ENCODE measurements at places on chromosomes 2 and 18.

- DNase-seq = no peak
Measured at GRCh38 chr2:109346601-109347228, 217.7 kb downstream of the SH3RF3 start.

- DNase-seq = no peak
Measured at GRCh38 chr18:10030816-10031541, 117.2 kb downstream of the VAPA start.

GRCh38 chr2:134927195-134927594 is 8.6 kb downstream of the CCNT2 start:
- DNase-seq = no peak

- no peak for DNase-seq
Measured at GRCh38 chr2:185466915-185467314, 271.7 kb upstream of the FSIP2 start.

DNA sequence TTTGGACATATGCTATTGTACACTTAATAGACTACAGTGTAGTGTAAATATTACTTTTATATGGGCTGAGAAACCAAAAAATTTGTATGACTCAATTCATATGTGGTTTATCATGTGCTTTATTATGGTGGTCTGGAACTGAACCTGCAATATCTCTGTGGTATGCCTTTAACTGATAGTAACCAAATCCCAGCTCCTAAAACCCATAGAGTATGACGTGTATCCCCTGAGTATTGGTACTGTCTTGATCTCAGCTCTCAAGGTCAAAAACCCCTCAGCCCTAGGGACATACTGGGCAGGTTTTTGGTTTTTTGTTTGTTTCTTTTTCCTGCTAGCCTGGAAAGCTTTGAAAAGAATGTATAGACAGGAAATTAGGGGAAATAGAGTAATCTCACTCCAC is 42.2 kb upstream of the ARHGAP15 start:
- no peak for DNase-seq

- no peak for DNase-seq
Measured at GRCh38 chr2:9103663-9104277, 100.3 kb upstream of the MBOAT2 start.

- DNase-seq = no peak
Measured at GRCh38 chr18:48352051-48352755, 57.0 kb downstream of the ZBTB7C start.

DNA sequence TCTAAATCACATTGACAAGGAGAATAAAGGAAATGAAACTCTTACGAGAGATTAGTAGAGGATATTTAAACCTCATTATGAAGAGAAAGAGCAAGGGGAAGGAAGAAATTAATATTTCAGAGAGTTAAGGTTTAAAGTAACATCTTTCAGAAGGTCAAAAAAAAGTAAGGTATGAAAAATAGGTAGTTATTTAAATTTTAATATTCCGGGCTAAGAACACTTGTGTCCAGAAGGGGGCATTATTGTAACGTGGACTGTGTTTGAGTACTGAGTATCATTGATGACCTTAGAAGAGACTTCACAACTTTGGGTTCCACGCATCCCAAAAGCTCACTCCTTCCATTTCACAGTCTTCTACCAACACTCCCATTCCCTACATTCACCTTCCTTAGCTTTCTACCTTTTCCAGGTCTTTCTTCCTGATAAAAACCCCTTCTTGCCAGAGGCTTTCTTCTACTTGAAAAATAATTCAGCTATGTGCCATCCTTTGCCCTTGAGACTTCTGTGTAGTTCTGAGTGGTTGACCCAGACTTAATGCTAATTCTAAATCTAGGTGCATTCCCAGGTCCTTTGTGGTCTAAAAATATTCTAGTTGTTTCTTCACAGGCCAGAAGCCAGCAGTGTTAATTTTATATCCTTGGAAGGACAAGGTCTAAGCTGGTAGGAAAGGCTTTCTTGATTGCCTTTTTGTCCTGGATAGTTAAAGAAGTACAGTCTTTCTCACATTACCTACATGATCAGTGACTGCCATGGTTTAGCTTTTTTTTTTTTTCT is 16.5 kb downstream of the DYNC1I2 start:
- no peak for DNase-seq

DNA sequence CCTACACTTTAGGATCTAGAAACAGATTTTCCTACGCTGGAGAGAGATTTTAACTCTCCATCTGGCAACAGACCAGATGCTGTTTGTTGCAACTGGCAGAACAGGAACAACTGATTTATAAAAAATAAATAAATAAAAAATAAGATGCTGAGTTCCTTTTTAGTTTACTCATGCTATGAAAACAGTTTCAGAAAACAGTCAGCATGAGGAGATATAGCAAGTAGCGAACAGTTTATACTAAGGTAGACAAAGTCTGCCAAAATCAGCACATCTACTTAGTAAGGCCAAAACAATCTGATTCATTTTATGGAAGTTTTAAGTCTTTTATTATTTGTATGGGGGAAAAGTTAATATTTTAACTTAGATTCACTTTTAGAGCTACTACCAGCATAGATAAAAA is 974.0 kb upstream of the CNTNAP5 start:
- no peak for DNase-seq

DNA sequence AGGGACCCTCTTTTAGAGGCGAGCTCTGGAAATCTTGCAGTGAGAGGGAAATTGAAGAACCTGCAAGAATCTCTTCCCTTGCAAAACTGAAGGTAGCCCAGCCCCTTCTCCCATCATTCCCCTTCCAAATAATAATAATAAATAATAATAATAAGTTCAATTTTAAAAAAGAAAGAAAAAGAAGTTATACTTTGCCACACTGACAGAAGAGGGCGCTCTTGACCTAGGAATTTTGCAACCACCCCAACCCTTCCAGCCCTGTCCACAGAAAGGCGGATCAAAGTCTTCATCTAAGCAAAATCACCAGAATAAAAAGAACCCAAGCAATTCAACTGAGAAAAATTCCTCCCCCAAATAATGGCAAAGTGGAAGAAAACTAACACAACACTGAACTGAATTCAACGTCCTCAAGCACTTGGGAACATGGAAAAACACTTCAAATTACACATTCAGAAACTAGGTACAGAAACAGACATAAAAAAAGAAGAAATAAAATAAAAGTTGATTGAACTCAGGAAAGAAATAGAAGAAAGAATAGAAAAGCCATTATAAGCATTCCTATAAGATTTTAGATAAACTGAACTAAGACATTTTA is 98.9 kb upstream of the GLS start:
- no peak for DNase-seq

- DNase-seq = no peak
Measured at GRCh38 chr2:46723346-46723745, 192.3 kb downstream of the MCFD2 start.

- no peak for DNase-seq
Measured at GRCh38 chr2:94776036-94776435, 95.2 kb upstream of the TEKT4 start.

GRCh38 chr2:70161069-70161534 is 29.7 kb downstream of the C2orf42 start:
- no peak for DNase-seq

DNA sequence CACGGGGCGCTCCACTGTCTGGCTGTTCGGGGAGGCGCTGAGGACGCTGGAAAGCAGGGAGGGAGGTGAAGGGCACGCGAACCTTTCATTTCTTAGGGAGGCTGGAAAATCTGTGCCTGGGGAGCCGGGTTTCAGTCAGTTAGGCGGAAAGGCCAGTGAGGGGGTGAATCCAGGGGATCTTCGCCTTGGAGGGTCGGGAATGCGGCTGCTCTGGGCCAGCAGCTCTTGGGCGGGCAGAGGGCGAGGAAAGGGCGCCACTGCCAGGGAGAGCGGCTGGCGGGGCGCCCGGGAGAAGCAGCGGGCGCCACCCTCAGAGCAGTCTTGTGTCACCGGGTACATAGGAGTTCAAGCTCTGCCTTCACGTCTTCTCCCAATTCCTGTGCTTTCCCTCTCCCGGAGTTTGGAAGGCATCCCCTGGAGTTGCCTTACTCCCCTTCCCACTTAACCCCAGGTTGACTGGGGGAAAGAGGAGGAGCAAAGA is 1.4 kb downstream of the CCDC85A start:
- DNase-seq = no peak

DNA sequence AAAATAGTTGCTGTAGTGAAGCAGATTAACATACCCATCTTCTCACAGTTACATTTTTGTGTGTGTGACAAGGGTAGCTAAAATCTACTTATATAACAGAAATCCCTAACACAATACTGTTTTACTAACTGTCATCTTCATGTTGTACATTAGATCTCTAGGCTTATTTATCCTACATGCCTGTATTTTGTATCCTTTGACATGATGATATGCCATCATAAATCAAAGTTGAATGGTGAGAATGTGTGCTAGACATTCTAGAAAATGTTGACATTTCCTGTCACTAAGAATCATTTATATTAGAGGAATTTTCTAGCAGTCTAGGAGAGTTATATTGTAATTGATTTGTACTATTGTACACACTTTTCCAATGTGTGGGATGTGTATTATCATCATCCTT is 21.5 kb upstream of the CALCRL start:
- DNase-seq = no peak

- DNase-seq = no peak
Measured at GRCh38 chr2:177606636-177607035, 214.1 kb downstream of the AGPS start.

DNA sequence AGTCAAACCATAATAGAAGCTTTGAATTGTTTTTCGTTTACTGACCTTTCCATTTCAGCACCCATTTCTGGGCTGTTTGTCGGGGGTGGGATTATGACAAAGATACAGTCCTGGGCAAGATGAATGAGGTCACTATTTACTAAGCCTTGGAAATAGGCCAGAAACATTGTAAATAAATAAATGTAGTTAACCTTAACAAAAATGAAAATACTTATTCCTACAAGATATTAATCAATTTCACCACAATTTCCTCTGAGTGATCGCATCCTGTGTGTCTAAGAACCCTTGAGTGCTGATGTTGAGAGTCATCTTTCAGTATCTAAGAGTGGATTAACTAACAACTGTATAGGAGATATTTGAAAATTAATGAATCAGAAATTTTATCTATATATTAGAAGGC is 14.0 kb downstream of the ITGA4 start:
- no peak for DNase-seq

DNA sequence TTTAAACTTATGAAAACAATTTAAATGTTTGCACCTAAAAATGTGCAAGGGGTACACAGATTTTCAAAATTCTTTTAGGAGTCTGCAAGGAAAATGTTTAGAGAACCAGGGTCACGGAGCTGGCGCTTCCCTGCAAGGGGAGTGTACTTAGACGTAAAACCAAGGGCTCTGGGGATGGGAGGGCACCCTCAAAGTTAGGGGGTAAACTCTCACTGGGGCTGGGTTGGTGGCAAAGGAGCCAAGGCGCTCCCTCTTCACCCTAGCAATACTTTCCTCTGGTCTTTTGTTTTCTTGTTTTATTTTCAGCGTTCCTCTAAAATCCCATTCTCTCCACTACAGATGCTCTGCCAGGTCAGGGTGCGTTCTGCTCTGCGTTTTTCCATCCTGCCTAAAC is 20.0 kb downstream of the TMEM247 start:
- no peak for DNase-seq

DNA sequence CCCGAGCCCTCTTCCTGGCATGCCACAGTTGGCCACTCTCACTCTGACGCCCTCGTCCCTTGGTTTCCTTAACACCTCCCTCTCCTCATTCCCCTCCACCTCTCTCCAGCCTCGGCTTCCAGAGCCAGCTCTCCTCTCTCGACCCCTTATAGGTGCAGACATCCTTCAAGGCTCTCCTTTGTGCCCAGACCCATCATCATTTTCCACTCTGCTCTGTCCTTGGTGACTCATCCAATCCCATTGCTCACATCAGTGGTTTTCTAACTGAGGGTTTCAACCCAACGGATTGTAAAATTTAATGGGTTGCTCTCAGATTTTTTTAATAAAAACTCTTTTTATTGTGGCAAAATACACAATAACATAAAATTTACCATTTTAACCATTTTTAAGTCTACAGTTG is 6.2 kb downstream of the ST8SIA5 start:
- DNase-seq = no peak

DNA sequence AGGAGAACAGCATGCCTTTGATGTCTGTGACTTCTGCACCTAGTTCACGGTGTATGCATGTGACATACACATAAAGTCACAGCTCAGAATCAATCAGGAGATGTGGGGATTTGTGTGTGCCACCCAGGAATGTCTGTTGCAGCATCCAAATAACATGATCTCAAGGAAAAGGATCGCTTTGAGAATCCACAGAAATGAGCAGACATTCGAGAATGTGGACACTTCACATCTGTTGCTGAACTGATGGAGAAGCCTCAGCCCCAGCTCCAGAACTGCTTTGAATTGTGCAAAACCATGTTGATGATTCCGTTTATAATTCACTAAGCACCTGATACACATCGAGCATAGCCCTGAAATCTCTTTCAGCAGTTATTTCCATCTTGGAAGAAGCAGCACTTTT is 208.6 kb downstream of the CMPK2 start:
- no peak for DNase-seq

- peak; percentile 43 for DNase-seq
Measured at GRCh38 chr2:170815746-170816503, 762 bp upstream of the GAD1 start.

DNA sequence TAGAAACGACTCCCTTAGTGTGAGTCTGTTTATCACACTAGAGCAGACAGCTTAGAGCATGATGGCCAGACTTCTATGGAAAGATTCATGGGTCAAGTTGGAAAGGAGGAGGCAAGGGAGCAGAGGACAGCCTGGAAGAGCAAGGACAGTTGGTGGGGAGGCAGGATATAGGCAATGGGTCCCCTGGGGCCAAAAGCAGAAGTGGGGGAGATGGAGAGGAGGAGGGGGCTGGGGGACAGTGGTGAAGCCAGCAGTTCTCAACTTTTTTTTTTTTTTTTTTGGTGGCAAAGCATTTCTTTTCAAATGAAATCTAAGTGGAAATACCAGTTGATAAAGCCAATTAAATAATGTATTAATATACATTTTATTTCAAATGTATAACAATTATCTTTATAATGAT is 197.9 kb downstream of the HRH4 start:
- no peak for DNase-seq

GRCh38 chr2:66929632-66930338 is 467.3 kb upstream of the ETAA1 start:
- DNase-seq = peak; percentile 77
